ENCODE measurements at places on chromosomes 2 and 18.
A peak's percentile ranks its signal among the peaks of the same experiment; 100 is the strongest.

GRCh38 chr2:239762106-239762505 lies 263.0 kb downstream of the NDUFA10 start:
- no peak for DNase-seq

DNA sequence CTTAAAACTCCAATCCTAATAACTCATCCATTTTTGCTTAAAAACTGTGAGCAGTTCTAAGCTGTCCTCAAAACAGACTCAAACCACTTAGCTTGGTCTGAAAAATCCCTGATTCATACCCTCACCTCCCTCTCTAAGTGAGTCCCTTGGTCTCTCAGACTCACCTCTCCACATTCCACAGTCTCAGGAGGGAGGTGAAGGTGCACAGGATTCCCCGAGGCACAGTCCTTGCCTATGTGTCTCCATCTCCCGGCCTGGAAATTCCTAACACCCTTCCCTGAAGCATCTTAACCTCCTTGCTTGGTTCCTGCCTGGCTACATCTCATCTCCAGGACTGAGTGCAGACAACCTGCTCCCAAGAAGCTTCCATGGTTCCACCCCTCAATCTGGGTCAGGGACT lies 45.0 kb downstream of the CYRIA start:
- DNase-seq, result no peak

DNA sequence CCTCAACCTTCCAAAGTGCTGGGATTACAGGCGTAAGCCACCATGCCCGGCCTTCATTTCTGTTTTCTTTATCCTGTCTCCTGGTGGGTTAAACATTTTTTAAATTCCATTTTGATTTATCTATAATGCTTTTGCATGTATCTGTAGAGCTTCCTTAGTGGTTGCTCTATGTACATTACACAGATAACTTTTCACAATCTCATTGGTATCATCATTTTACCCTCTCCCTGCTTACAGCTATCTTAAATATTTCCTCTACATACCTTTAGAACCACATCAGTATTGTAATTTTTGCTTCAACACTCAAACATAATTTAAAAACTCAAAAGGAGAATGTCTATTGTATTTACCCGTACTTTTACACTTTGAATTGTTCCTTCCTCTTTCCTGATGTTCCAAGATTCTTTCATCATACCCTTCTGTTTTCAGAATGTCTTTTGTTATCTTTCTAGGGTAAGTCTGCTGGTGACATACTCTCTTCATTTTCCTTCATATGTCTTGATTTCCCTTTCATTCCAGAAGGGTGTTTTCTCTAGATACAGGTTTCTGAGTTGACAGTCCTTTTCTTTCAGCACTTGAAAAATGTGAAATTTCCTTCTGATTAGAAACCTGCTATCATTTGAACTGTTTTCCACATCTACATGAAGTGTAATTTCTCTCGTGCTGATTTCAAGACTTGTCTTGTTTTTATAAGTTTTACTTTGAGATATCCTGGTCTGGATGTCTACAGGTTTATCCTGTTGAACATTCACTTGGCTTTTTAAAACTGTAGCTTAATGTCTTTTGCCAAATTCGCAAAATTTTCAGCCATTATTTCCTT lies 21.9 kb downstream of the PPP3R1 start:
- DNase-seq, result no peak

- DNase-seq, result no peak
Observed at GRCh38 chr2:233546101-233546500, 20.5 kb downstream of the USP40 start.

- DNase-seq, result peak; percentile 88
Observed at GRCh38 chr2:237563816-237564215, 2.6 kb upstream of the PRLH start.

DNA sequence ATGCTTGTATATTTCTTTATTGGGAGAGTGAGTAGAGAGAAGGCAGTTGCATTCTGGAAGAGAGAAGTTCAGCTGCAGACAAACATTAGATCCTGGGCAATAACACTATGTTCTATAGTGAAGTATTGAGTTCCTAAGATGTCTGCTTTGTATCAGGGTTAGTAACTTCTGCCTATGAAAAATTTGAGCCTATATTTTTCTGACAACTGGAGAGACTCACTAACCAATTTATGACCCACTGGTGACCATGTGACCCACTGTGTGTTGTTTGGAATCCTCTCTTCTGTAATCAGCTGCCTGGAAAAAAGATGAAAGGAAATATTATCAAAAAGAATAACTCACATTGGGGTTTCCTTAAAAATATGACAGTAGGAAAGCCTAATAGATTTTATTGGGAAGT lies 35.3 kb downstream of the DPP4 start:
- DNase-seq, result no peak

DNA sequence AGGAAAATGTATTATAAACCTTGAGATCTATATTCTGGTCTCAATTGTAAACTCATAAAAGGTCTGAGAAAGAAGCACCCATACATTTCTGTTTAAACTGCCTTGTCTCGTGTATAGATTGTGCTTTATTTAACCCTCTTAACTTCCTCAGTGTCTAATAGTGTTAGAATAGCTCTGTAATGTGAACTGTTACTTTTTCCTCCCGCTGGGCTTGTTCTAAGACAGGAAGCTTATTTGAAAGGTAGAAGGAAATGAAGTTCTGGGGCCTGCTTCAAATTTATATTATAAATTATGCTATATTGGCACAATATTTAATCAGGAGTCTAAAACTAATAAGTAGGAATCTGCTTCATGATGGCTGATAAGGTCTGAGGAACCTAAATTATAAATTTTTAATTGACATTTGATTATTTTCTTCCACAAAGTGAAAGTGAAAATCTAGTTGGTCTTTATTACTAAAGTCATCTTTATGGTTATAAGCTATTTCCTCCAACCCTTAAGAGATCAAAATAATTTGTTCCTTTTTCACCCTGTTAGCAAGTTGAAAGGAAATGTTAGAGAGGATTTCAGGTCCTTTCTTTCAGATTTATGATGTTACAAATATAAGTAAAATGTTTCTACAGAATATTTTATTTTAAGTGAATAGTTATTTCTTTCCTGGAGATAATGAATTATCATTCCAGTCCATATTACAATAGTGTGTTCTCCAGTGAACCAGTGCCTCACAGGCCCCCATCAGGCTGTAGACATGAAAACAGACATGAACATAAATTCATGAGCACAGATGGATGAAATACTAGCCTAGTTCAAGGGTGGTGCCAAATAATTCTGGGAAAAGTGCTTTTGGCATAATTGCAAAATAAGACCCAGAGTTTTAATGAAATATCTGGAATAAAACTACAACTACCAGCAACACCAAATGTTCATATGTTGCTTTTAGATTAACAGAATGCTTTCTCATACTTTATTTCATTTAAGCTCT lies 7.9 kb downstream of the MFSD6 start:
- DNase-seq, result no peak

GRCh38 chr2:120988051-120988699 lies 252.5 kb downstream of the GLI2 start:
- DNase-seq, result no peak

GRCh38 chr2:238898534-238899281 lies 50.8 kb downstream of the TWIST2 start:
- DNase-seq, result no peak

- DNase-seq, result no peak
Observed at GRCh38 chr18:4134700-4135099, 320.4 kb downstream of the DLGAP1 start.

- DNase-seq, result no peak
Observed at GRCh38 chr2:201953396-201953795, 80.3 kb upstream of the FZD7 start.

DNA sequence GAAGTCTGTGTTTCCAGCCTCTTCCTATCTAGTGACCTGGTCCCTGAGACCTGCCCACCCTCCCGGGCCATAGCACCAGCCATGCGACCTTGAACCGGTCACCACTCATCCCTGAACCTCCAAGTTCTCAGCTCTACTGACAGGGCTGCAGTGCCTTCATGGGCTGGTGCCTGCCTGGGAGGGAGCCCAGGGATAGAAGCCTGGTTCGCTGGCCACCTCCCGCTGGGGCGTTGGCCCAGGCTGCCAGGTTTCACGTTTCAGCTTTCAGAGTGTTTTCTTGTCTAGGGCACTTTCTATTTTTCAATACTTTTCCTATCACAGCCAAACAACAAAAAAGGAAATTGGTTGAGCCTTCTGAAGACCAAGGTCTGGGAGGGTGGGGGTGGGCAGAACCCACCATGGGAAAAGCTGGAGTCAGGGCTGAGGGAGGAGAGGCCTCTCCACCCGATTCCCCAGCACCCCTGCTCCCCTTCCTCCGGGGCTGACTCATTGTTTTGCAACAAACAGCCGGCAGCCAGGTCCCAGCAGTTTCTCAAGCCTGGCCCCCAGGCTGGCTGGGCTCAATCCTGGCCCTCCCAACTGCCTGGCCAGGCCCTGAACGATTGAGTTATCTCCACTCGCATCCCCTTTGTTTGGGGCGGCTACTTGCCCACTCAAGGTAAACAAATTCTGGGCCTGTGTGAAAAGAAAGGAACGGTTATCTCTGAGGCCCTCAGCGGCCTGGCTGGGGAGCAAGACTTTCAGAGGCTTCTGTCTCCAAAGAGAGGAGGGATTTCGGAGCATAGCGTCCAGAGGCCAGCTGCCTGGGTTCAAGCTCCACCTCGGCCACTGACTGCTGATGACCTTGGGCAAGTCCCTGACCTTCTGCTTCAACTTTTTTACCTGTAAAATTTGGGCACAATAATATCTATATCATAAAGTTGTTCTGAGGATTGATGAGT lies 47.5 kb downstream of the ZFP36L2 start:
- peak; percentile 80 for DNase-seq

- peak; percentile 40 for DNase-seq
Observed at GRCh38 chr2:40760071-40760666, 308.3 kb upstream of the SLC8A1 start.

DNA sequence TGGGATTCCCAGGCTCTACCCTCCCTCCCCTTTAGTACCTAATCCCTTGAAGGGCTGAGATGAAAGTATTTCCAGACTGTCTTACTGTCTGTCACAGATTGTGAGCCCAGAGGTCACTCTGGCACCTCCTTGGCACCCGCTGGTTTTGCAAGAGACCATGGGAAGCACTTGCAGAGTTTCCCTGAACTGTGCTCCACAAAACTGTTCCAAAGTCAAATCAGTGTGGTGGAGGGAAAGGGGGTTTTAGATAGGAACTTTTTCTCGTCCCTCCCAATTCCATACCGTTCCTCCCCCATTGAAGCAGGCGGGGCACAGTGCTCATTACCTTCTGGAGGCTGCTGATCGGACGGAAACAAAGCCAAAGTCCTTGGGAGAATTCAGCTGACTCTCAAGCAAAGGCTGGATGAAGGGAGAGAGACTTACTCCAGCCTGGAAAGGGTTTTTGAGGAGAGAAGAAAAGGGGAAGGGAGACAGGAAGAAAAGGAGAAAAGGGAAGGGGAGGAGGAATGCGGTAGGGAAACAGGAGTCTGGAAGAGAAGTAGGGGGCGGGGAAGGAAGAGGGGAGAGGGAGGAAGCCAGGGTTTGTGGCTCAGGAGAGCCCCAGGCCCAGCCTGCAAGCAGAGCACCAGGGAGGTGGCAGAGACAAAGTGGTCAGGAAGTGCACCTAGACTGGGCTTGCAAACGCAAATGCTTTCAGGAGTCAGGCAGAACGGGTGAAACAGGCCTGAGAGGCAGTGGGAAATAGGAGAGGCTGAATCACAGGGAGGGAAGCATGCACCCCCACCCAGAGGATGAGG lies 88.4 kb upstream of the SP3 start:
- DNase-seq, result peak; percentile 33
